HFFc6 (cell line): ENCODE measurements at places on chromosomes 3 and 15.

DNA sequence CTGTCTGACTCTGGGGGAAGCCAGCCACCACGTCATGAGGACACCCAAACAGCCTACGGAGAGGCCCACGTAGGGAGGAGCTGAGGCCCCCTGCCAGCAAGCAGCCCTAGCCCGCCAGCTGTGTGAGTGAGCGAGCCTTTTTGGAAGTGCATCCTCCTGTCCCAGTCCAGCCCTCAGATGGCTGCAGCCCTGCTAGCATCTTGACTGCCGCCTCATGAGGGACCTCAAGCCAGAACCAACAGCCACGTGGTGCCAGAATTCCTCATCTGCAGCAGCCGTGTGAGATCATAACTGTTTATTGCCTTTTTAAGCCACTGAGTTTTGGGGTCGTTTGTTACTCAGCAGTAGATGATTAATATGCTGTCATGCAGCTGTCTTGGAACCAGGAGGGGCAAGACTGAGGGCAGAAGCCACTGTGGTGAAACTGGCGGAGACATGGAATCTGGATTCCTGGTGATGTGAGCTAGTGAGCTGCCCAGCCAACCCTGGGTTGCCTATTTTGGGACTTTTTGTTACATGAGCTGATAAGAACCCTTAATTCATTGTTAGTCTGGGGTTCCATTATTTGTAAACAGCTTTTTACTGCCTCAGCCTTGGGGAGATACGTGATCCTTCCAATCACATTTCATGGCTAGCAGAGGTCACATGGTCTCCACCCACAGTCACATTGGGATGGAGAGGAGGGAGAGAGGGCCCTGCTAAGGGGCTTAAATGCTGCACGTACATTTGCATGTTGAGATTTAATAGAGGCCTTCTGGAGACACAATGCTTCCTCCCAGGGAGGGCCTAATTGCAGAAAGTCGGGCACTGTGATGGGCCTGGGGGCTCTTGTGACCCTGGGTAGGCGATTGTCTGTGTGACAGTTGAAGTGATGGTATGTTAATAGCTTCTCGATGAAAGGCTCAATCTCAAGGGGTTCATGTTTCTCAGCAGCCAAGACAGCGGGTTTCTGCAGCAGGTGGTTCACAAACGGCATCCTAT, 73.8 kb downstream of the RPLP1 start:
- no peak for DNase-seq

- DNase-seq: no peak
These were observed 33.3 kb upstream of the GABRB3 start for GRCh38 chr15:26806151-26806550.

- DNase-seq: no peak
These were observed 204.8 kb upstream of the ZPLD1 start for GRCh38 chr3:102230057-102230456.

DNA sequence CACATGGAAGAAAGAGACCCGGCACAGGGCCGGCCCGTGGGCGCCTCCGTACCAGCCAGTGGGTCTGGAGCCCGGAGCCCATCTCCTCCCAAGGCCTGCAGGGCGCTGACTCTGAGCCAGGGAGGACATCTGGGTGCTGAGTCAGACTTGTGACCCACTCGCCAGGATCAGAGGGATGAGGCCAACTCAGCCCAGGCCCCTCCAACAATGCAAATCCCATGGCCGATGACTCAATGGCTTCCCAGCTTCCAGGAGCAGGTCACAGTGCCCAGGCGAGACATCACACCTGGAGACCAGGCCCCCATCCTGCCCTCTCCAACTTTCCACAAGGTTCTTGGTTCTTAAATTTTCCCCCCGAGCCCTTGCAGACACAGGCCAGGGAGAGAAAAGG, 95.1 kb downstream of the LRIG1 start:
- peak; percentile 72 for DNase-seq

GRCh38 chr15:60326824-60327654, 70.7 kb downstream of the ANXA2 start:
- DNase-seq: peak; percentile 47

DNA sequence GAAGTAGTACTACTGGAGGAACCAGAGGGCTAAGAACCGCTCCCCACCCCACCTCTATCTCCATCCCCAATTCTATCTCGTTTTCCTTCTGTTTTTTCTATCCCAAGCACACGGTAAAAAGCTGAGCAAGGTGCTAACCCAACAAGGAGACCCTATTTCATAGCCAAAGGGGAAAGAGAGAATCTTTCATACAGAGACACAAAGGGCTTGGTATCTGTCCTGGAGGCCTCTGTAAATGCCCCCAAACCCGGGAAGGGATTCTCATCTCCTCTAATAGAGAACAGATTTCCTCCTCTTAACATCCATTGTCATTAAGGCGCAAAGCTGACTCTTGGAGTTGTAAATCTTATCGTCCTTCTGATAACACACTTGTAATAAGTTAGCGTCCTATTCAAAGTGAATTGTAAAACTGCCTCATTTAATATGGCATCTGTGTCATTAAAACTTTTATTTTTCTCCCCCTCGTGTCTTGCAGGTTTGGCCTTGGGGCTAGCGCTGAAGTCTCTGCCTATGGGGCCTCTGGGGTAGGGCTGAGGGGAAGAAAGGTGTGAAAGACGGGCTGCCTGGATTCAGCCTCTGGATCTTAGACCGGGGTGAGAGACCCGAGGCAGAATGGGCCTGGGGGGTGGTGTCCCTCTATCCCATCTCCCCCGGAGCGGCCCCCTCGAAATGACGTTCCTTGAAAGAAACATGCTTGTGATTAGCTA, 12.1 kb downstream of the NR2F2 start:
- no peak for DNase-seq

DNA sequence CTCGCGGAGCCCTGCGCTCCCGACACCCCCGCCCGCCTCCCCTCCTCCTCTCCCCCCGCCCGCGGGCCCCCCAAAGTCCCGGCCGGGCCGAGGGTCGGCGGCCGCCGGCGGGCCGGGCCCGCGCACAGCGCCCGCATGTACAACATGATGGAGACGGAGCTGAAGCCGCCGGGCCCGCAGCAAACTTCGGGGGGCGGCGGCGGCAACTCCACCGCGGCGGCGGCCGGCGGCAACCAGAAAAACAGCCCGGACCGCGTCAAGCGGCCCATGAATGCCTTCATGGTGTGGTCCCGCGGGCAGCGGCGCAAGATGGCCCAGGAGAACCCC, 464 bp downstream of the SOX2 start:
- no peak for DNase-seq

GRCh38 chr15:40437752-40438687, 2.7 kb upstream of the BAHD1 start:
- DNase-seq: no peak

DNA sequence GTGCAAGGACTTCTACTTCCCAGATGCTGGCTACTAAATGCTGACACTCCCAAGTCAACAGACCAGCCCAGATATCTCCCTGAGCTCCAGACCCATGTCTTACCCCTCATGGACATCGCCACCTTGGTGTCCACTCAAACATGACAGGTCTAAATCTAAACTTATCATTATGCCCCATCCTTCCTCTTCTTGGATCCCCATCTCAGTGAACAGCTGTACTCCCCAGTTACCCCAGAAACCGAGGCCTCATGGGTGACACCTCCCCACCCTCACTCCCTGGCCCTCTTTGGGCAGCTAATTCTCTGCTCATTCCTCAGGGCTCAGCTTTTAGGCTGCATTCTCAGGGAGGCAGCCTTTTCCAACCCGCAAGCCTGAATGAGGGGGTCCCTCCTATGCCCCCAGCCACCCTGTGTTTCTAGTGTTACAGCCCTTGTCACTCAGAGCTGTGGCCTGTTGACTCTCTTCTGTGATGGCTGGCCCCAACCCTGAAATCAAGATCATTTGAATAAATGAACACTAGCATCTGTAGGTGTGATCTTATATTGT, 5.4 kb downstream of the EHD4 start:
- DNase-seq: no peak

DNA sequence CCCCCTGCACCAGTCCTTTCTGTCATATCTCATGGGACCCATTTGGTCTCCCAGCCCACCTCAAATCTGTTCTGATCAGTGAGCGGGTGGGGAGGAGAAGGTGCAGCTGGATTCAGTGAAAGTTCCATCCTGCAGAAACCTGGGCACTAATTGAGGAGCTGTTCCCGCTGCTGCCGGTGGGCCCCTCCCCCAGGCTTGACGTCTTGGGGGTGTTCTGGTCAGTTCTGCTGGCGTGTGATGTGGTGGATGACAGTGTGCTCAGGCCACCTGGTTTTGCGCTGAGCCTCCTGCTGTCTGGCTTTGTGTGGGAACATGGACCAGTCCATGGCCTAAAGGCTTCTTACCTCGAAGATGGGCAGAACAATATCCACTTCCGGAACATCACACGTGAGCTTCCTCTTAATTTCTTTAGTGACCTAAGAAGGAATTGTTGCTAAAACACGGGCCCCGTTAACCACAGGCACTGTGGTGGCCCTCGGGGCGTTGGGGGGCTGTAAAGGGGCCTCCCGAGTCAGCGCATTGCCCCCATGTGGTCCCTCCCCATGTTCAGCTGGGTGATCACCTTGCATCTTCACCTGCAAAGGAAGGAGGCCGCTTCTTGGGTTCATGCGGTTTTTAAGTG, 59.7 kb downstream of the RGMA start:
- no peak for DNase-seq

GRCh38 chr3:45716790-45717336, 27.7 kb downstream of the SACM1L start:
- DNase-seq: no peak

GRCh38 chr3:98755601-98756000, 7.5 kb upstream of the ST3GAL6 start:
- DNase-seq: no peak

DNA sequence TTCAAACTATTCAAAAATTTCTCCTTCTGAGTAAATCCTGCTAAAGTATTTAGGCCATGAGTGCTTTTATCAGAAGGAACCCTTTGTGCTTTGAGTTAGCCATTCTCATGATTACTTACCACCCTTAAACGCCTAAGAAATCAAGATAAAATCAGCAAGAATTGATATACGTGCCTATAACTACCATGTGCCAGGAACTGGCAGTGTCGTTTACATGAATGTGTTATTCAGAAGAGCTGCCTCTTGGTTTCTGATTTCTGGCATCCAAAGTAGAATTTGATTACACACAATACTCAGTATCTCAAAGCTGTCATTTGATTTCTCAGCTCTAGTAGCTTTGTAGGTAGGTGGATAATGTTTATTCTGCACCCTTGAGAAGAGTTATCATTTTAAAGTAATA, 351.3 kb upstream of the CCDC54 start:
- DNase-seq: no peak

DNA sequence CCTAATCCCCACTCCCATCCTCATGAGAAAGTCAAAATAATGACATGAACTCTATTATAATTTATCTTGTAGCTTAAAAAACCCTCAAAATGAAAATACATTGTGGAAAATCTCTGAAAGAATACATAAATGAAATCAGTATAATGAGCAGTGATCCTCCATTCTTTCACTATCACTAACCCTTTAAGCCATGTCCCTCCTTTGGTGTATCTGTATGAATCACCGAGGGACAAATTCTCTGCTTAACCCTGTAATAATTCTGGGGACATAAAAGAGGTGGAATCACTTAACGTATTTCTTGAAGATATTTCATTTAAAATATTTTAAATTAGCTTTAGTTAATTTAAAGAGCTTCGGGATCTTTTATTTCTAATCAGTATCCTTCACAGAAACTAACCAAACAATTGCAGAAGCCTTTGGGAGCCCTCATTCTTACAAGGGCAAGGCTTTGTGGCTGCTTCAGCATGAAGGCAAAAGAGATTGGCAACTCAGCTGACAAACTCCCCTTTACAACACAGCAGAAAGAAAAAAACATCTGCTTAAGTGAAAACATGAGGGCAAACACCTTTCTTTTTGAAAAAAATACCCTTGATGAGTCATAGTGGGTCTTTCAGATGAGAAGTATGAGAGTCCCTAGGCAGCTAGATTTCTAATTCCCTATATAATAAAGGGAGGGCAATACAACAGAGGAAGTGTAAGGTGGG, 44.0 kb upstream of the ALCAM start:
- no peak for DNase-seq

GRCh38 chr3:36991147-36991546, 1.8 kb downstream of the EPM2AIP1 start:
- no peak for DNase-seq

- no peak for DNase-seq
These were observed 10.4 kb downstream of the PEAK1 start for GRCh38 chr15:77409259-77410156.

DNA sequence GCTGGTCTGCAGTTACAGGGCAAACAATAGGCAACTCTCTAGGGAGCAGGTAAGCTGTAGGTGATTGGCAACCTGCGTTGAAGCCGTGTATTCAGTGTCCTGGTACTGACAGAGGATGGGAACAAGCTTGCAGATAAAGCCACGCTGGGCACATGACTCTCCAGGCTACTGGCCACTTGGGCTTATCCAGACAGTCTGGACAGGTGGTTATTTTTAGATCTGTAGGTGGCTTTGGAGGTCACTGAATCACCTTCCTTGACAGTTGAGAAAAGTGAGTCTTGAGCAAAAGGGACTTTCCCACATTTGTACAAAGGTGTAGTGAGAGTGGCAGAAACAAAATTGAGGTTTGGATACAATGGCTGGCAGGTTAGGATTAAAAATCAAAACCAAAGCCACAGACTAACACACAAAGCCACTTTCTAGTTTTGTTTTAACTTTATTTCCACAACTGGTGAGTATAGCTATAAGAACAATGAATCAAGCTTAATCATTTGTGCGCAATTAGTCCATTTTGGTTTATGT, 22.3 kb upstream of the IL1RAP start:
- no peak for DNase-seq

DNA sequence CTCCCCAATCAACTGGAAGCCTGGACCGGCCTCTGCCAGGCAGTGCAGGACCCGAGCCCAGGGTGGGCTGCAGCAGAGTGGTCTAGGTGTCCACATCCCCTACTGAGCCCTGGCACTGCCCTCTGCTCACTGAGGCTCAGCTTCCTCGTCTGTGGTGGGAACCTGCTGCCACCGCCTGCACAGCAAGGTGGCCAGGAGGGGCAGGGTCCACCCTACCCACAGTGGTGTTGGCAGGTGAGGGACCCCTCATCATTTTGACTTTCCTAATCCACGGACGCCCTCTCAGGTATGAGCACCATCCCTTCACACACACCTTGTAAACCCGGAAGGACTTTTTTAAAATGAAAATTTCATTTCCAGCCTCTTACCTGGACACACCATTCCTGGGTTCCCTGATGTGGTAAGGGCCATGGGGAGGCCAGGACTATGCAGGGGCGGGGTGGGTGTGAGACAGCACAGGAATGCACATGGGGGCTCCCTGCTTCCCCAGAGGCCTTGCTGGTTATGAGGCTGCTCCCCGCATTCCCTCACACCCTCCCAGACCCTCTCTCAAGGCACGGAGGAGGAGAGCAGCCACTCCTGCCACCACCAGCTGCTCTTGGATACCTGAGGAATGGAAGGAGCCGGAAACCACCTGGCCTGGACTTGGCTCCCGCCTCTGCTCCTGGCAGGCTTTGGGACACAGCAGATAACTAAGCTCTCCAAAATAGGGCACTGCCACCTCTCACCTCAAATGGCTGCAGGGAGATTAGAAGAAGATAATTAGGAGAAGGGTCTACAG, 185.9 kb upstream of the TPM1 start:
- DNase-seq: no peak
